ENCODE measurements at places on chromosomes 2 and 18.

DNA sequence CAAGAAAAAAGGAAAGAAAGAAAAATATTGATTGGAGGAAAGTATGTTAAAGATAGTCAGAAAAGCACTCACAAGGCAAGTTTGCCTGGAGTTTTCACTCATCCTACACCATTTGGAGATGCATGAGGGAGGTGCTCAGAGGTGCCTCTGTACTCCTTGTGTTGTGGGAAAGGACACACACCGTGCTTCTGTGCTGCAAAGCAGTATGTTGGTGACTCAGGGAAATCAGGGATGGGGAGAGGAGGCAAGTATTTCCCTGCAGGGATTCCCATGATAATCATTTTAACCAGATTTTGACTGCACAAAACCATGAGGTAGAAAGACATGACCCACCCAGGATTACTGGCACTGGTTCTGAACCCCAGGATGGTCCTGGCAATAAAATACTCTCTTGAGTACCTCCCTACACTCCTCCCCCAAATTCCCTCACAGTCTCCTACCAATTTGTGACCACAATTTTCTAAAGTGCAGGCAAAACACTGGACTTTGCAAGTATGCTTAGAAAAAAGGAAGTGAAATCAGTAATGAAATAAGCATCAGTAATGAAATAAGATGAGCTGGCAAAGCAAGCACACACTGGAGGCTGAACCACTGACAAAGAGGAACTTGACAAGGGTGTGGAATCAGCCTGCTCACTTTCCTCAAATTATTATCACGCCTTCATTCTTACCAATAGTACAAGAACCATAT, 155.5 kb upstream of the ACVR2A start:
- no peaks in the 10 kb centered on the region for H3K27me3 ChIP-seq
- no peaks in the 10 kb centered on the region for H3K36me3 ChIP-seq
- H3K27ac ChIP-seq: no peak overlapping the region
- no peak overlapping the region for H3K4me3 ChIP-seq
- no peak for DNase-seq

DNA sequence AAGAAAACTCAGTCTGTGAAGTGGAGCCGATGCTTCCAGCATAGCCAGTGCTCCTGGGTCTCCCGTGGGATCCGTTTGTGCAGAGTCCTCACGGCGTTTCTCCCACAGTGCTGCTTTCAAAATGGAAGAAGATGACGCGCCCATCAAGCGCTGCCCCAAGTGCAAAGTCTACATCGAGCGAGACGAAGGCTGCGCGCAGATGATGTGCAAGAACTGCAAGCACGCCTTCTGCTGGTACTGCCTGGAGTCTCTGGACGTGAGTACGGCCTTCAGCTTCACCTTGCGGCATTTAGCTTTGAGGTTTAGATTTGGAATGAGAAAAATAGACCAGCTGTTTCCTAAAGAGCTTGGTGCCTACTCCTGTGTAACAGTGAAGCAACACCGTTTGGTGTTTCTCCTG, 107.0 kb downstream of the RNF144A start:
- no peak overlapping the region for H3K27ac ChIP-seq
- H3K4me1 ChIP-seq: no peaks in the 10 kb centered on the region
- H3K36me3 ChIP-seq: peaks cover 75% of the 10 kb centered on the region
- H3K4me3 ChIP-seq: no peak overlapping the region
- no peak for DNase-seq

- H3K27ac ChIP-seq: no peak overlapping the region
These were observed 4.2 kb downstream of the ADCY3 start for GRCh38 chr2:24915796-24916195.

- no peak for DNase-seq
- no peak overlapping the region for H3K4me3 ChIP-seq
- no peaks in the 10 kb centered on the region for H3K4me1 ChIP-seq
- no peak overlapping the region for H3K27ac ChIP-seq
- H3K27me3 ChIP-seq: no peaks in the 10 kb centered on the region
- H3K36me3 ChIP-seq: peaks cover 28% of the 10 kb centered on the region
These were observed 201.8 kb downstream of the TWIST2 start for GRCh38 chr2:239049421-239050251.

- H3K36me3 ChIP-seq: no peaks in the 10 kb centered on the region
- no peaks in the 10 kb centered on the region for H3K4me1 ChIP-seq
- no peak overlapping the region for H3K27ac ChIP-seq
- no peak overlapping the region for H3K4me3 ChIP-seq
- H3K27me3 ChIP-seq: no peaks in the 10 kb centered on the region
These were observed 245.1 kb downstream of the LRRTM1 start for GRCh38 chr2:80059447-80059846.

DNA sequence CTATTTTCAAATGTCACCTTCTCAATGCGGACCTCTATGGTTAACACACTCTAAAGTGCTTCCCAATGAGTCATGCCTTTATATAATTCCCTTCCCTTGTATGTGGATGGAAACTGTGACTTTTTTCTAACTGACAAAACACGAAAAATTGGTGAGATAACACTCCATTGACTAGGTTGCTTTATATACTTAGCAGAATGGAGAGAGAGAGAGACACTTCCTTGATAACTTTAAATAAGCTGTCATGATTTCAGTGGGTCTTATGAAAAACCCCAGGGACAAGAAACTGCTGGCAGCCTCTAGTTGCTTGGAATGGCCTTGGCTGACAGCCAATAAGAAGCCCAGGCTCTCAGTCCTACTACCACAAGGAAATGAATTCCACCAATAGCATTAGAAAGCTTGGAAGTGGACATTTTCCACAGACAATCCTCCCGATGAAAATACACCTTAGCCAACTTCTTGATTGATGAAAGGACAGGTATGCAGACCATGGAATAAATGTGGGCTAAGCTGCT, 322.2 kb downstream of the ZNF804A start:
- no peaks in the 10 kb centered on the region for H3K4me1 ChIP-seq
- no peak overlapping the region for H3K27ac ChIP-seq
- no peak for DNase-seq
- no peaks in the 10 kb centered on the region for H3K36me3 ChIP-seq

GRCh38 chr2:160005908-160006307, 56.5 kb downstream of the PLA2R1 start:
- no peak overlapping the region for H3K4me3 ChIP-seq
- H3K36me3 ChIP-seq: no peaks in the 10 kb centered on the region
- H3K27ac ChIP-seq: no peak overlapping the region
- no peaks in the 10 kb centered on the region for H3K4me1 ChIP-seq
- DNase-seq: no peak

DNA sequence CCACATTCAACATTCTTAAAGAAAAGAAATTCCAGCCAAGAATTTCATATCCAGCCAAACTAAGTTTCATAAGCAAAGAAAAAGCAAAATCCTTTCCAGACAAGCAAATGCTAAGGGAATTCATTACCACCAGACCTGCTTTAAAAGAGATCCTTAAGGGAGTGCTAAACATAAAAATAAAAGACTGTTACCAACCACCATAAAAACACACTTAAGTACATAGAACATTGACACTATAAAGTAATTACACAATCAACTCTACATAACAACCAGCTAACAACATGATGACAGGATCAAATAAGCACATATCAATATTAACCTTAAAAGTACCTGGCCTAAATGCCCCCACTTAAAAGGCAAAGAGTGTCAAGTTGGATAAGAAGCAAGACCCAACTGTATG, 153.5 kb downstream of the FTCDNL1 start:
- no peaks in the 10 kb centered on the region for H3K4me1 ChIP-seq
- H3K36me3 ChIP-seq: no peaks in the 10 kb centered on the region
- no peak overlapping the region for H3K27ac ChIP-seq
- no peak for DNase-seq
- H3K4me3 ChIP-seq: no peak overlapping the region
- no peaks in the 10 kb centered on the region for H3K27me3 ChIP-seq

Data from CD4-positive, alpha-beta T cell (primary cell).